ENCODE measurements at places on chromosomes 12 and 14.
A peak's percentile ranks its signal among the peaks of the same experiment; 100 is the strongest.

GRCh38 chr12:104345234-104346066, 41.9 kb downstream of the EID3 start:
- DNase-seq: no peak

DNA sequence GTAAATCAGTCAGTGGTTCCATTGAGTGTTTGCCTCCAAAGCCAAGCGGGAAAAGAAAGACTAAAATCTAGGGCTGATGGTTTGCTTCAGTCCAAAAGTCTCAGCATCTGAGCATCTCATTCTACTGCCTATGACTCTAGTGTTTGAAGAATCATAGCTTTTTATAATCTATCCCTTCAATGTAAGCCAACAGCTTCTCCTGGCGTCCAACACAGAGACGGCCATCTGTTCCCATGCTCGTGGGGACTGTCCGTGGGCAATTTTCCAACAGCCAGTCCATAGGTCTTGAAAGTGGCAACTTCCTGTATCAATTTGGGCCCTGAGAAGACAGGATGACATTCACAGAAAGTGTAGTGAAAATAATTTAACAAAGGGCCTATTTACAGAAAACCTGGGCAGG, 544.4 kb upstream of the TMEM132C start:
- no peak for DNase-seq

DNA sequence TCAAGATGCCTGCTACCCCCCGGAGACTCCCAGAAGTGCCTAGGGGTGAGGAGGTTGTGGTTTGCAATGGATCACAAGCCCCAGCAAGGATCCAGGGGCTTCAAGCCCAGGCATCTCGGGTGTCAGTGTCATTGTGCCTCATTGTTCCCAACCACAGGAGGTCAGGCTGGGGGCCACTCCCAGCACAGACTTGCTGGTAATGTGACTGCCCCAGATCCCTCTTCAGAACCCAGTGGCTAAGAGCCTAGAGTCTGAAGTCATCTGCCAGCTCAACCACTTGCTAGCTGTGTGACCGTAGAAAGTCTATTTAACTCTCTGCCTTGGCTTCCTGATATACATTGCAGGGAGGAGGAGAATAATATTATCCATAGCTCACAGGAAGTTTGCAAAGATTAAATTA, 7.7 kb upstream of the ASB2 start:
- no peak for DNase-seq

- DNase-seq: no peak
Observed at GRCh38 chr12:48054955-48055821, 50.7 kb downstream of the SENP1 start.

- DNase-seq: no peak
Observed at GRCh38 chr14:32934881-32935633, 3.6 kb upstream of the NPAS3 start.

DNA sequence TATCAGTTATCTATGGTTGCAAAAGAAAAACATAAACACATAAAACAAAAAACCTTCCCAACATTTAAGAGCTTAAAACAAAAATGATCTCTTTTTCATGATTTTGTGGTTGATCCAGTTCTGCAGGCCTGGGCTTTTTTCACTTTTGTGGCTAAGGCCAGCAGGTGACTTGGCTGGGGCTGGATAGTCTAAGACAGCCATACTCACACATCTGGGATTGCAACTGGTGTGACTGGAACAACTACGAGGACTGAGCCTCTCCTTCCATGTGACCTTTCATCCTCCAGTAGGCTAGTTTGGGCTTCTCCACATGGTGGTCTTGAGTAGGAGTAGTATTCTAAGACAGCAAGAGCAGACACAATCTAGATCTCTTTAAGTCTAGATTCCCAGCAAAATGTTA, 7.2 kb upstream of the PKP2 start:
- no peak for DNase-seq

DNA sequence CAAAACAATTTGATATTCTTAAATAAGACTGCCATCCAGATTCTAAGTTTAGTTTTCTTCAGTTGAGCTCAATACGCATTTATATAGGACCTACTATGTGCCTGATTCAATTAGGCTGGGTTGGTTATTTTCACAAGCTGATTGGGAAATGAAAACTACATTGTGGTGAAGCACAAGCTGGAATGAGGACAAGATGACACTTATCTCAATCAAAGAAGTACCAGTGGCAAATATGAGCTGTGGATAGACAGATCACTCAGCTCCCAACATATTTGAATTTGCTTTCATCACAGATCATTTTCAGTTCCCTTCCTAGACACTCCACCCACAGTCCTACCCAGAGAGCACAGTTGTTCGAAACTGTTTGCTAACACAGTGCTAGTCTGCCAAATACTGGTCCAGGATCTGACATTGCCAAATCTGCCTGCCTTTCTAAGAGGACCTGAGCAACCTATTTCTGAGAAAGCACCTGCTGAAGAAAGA, 74.7 kb downstream of the LLPH start:
- no peak for DNase-seq

GRCh38 chr12:104154806-104155205, 16.8 kb upstream of the NFYB start:
- DNase-seq: no peak

GRCh38 chr14:74610199-74610865, 1.7 kb downstream of the LTBP2 start:
- no peak for DNase-seq

- peak; percentile 72 for DNase-seq
Observed at GRCh38 chr12:72499244-72499643, 227.1 kb downstream of the TRHDE start.

DNA sequence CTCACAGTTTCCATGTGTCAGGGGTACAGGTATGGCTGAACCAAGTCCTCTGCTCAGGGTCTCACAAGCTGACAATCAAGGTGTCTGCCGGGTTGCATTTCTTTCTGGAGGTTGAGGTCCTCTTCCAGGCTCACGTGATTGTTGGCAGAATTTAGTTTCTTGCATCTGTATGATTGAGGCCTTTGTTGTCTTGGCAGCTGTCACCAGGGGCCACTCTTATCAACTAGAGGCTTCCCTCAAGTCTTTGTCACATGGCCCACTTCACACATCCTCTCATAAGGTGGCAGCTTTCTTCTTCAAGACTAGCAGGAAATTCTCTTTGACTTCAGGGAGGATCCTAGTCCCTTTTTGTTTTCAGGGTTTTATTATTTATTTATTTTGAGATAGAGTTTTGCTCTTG, 46.0 kb upstream of the FOS start:
- DNase-seq: no peak

DNA sequence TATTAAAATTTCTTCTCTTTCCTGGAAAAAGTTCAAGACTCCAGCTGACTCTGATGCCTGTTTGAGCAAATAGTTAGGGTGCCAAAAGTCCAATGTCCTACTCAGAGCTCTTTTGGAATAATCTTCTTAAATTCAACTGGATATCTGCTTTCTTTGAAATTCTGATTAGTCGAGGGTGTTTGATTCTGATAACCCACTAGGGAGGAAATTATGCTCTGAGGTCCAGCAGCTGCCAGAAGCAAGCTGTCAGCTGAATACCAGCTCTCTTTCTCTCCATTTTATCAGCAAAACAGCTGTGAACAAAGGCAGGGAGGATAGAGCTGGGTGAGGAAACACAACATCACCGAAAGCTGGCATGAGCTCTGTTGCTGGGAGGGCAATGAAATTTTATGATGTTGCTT, 141.5 kb downstream of the CAND1 start:
- no peak for DNase-seq

- no peak for DNase-seq
Observed at GRCh38 chr12:132524405-132524804, 34.5 kb downstream of the FBRSL1 start.

- peak; percentile 24 for DNase-seq
Observed at GRCh38 chr14:81855007-81855406, 321.4 kb upstream of the SEL1L start.

GRCh38 chr14:69845050-69845581, 34.1 kb upstream of the SMOC1 start:
- DNase-seq: no peak

DNA sequence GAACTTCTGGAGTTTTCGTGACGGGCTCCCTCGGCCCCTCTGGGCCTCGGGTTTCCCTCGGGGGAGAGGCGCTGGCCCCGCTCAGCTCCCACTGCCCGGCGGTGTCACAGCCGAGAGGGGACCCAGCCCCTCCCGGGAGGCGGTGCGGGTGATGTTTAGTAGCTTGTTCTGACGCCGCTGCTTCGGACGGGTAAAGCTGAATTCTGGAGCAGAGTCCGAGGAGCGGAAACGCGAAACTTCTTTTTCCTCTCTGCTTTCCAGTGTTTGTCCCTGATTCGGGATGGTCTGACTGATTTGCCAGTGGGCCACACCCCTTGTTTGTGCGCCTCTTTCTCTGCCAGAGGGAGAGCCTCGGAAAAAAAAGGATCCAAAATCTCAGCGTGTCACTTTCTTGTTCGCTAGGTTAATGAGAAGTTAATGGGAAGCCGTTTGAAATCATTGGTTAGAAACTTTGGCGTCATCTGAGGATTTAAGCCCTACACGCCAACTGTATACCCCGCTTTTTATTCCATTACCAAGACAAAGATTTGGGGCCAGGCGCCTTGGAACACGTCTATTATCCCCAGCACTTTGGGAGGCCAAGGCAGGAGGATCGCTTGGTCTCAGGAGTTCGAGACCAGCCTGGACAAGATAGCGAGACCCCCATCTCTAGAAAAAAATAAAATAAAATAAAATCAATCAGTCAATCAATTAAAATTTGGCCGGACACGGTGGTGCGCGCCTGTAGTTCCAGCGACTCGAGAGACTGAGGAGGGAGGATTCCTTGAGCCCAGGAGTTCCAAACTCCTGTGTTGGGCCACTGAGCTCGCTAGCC, 756 bp downstream of the TULP3 start:
- peak; percentile 77 for DNase-seq

- DNase-seq: no peak
Observed at GRCh38 chr14:21185491-21185890, 29.6 kb upstream of the OR5AU1 start.

DNA sequence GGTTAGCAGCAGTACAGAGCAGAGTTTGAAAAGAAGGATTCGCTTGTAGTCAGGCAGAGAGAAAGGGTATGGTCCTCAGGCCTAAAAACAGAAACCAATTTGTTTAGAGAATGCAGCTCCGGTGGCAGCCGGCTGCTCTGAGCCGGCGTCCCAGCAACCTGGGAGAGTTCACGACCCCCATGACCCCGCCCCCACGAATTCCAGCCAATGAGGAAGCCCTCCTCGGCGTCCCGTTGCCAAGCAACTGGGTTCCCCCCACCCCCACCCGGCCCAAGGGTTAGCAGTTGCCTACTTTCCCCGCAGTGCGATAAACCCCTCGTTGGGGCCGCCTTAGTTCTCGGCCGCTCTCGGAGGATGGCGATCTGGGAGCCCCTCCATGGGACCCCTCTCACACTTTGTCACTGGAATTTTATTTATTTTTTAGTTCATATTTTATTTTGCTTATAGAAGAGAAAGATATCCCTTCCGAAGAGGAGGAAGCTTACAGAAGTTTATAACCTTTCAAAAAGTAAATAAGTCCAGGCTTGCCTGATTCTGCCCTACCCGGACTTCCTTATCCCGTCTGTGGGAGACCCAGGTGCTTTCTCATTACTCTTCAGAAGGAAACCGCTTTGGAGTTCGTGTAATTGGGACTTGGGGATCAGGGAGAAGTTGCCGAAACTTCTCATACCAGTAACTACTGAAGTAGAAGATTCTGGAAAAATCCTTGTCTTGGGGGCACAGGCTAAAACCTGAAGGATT, at the start of gene CCDC60:
TSS of gene CCDC60 (plus strand) at position 300 of the 741 bp plus-strand sequence. CDS start 448 bp downstream, outside the sequence.
- DNase-seq: no peak

DNA sequence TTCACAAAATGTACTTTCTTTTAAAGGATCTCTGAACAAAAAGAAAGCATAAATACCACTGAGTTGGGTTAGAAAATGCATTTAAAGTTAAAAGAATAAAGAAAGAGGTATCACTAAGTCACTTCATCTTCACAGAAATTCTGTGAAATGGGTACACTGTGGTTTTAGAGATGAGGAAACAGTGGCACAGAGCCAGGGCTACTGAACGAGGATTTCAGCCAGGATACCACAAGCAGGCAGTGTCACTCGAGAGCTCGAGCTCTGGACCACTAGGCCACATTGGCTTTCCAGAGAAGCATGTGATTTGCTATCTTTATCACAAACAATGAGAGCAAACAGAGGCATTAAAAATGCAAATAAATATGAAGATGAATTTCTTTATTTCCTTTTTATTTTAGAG, 51.0 kb downstream of the WDHD1 start:
- DNase-seq: no peak

GRCh38 chr14:68643673-68644072, 149.2 kb downstream of the ZFP36L1 start:
- DNase-seq: no peak

DNA sequence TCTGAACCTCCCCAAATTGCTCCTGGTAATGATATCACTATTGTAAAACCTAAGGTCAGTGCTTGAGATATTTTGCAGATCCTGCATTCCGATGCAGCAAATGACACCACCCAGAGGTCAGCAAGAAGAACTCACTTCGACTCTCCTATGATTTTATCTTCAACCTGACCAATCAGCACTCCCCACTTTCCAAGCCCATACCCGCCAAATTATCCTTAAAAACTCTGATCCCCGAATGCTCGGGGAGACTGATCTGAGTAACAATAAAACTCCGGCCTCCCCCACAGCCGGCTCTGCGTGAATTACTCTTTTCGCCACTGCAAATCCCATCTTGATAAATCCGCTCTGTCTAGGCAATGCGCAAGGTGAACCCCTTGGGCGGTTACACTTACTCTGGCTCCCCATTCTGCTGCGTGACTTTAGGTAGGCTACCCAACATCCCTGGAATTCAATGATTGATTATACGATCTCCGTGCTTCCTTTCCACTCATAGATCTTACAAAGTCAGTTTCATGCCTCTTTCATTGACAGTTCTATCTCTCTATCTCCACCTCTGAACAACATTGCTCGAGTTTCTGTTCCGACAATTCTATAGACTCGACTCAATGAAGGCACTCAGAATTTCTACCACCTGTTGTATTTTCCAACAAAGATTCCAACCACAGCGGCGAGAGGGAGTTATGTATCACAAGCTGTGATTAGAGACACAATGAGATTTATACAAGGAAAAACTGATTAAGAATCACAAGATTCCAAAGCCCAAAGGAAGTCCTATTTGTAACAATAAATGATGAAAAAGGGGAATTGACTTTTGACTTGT, 939 bp downstream of the NPC2 start:
- DNase-seq: peak; percentile 81

- no peak for DNase-seq
Observed at GRCh38 chr14:103301512-103302354, 32.3 kb upstream of the EIF5 start.

GRCh38 chr14:70981000-70981952, 74.0 kb downstream of the PCNX1 start:
- DNase-seq: no peak

DNA sequence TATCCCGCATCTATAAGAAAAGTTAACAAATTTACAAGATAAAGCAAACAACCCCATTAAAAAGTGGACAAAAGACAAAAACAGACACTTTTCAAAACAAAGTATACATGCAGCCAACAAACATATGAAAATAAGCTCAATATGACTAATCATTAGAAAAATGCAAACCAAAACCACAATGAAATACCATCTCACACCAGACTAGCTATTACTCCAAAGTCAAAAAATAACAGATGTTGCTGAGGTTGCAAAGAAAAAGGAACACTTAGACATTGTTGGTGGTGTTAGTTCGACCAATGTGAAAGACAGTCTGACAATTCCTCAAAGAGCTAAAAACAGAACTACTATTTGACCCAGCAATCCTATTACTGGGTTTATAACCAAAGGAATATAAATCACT, 968.6 kb upstream of the USP15 start:
- DNase-seq: no peak
